CD4-positive, alpha-beta T cell treated with Interleukin-15 for 1 hour (primary cell): ENCODE measurements at places on chromosomes 7 and 10.

DNA sequence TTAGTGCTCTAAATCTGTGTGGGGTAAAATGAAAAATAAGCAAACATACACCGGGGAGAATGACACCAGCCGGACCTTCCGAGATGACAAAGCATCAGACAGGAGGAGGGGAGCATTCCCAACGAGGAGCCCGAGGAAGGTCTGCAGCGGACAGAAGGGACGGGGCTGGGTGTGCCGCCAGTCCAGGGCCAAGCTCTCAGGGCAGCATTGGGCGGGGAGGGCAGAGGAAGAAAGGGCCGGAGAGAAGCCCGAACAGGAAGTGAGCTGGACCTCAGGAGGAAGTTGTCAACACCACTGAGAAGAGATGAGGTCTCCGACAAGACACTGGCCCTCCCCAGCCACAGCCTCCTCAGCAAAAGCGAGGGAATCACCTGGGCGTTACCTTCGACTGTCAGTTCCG lies 182.6 kb upstream of the RNF32 start:
- DNase-seq = no peak

GRCh38 chr7:75624134-75624832 lies 114.5 kb downstream of the HIP1 start:
- DNase-seq = peak; percentile 64

GRCh38 chr7:98569691-98570337 lies 47.3 kb upstream of the NPTX2 start:
- no peak for DNase-seq

- DNase-seq = no peak
Observed at GRCh38 chr7:66575398-66575797, 53.3 kb upstream of the KCTD7 start.

GRCh38 chr7:134041477-134041876 lies 85.7 kb upstream of the LRGUK start:
- no peak for DNase-seq

DNA sequence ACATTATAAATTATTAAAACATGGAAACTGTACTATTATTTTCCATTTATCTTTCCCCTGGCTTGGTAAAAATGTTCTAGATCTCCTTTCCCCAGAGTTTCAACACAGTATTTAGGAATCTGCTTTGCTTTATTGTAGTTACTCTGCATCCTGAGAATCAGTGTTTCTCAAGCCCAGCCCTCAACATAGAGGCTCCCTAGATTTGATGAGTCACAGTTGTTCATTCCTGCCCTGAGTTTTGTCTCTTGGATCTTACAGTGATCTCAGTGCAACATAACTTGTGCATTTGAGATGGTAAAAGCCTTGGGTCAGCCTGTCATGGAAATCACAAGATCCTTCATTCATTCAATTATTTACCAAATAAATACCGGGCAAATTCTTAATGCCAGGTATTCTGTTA lies 63.0 kb downstream of the VAX1 start:
- DNase-seq = no peak

DNA sequence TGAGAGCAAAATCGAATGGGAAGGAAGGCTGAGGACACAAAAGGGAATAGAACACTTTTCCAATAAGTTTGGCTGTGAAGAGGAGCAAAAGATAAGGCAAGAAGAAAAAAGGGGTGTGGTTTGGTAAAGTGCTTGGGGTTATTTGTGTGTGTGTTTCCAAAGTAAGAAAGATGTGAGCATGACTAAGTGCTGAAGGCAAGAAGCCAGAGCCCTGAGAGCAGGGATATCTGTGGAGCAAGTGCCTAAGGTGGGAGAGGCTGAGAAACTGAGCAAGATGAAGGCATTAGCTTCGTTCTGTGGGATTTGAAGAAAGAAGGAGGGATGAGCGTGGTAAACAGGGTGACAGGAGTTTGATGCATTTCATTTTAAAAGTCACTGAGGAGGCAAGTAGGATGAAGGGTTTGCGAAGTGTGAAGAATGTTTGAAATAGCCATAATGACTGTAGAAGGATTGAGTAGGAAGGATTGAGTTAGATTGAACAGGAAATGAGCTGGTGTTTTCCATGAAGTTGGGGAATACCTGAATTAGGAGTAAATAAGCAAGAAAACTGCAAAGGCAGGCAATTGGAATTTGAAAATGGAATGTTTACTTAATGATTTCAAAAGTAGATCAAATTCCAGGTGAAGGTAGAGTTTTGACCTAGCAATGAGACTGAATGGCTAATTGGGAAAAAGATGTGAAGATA lies 19.9 kb upstream of the SP4 start:
- DNase-seq = no peak

DNA sequence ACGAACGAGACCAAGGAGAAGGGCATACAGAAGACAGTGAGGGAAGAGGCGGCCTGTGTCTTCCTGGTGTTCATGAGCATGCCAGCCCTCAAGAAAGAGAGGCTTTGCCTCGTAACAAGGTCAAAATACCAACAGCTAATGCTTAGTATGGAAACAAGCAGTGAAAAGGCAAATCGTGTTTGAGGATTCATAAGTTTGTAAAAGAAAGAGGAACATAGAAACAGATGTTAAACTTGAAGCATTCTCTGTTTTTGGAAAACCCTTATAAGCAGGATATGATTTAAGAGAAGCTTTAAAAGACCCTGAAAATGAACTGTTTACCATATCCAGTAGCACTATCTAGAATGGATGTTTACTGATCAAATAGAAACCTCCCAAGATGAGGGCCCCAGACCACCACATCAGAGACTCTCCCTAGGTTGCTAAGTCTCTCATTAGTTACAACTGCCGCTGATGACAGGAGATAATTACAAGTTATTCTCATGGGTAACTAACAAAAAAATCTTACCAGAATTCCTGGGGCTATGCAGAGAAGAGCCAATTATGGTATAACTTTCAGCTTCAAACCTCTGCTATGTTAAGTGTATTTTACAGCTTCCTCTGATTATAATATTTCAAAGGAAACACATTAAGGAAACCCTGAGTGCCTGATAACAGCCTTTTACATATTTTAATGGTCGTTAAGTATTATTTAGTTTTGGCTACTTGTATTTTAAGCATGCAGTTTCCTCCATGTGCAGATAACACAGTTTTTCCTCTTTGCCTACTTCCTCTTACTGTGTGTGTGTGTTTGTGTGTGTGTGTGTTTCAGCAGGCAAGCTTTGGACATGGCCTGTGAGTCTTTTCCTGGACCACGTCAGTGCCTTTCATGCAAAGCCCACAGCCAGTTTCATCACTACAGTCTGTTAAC lies 17.9 kb downstream of the JCAD start:
- no peak for DNase-seq

DNA sequence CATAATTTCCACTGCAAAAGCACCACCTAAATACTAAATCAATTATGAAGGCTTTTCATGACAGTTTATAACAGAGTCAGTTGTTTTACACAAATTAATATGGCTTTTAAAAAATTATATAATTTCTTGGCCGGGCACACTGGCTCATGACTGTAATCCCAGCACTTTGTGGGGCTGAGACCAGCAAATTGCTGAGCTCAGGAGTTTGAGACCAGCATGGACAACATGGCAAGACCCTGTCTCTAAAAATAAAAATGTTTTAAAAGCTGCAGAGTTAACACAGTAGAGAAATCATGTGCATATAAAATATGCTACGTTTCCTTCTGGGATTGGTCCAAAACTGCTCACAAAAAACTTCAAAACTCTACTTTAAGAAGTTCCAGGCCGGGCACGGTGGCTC lies 43.6 kb upstream of the EIF4H start:
- DNase-seq = no peak

- DNase-seq = no peak
Observed at GRCh38 chr7:98278936-98279335, 2.5 kb upstream of the BRI3 start.

DNA sequence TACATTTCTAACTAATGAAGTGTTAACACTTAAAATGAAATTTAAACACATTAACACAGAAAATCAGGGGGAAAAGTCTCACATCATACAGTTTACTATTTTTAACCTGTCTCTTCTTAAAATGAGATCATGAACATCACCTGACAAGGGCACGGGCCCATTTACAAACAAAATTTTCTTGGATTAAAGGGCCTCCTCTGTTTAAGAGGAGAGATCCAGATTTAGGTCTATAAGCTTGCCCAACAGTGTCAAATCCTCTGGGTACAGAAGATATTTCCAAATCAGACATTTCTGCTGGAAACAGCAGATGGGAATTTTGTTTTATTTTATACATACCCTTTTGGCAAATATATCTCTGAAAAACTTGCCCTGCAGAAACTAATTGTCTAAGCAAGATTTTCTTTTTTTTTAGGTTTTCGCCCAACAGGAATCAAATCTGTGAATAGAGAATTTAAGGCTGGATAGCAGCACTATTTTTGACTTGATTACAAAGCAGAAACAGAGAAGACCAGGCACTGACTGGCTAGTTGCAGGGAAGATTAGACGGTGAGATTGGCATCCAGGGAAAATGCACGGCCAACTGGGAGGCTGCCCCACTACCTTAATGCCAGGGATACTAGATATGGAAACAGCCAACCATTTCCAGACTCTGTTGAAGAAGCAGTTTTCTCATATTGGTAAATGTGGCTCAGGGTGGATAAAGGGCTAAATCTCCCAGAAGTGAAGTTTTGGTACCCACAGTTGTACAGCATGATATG lies 173.4 kb downstream of the LRRN3 start:
- DNase-seq = no peak

DNA sequence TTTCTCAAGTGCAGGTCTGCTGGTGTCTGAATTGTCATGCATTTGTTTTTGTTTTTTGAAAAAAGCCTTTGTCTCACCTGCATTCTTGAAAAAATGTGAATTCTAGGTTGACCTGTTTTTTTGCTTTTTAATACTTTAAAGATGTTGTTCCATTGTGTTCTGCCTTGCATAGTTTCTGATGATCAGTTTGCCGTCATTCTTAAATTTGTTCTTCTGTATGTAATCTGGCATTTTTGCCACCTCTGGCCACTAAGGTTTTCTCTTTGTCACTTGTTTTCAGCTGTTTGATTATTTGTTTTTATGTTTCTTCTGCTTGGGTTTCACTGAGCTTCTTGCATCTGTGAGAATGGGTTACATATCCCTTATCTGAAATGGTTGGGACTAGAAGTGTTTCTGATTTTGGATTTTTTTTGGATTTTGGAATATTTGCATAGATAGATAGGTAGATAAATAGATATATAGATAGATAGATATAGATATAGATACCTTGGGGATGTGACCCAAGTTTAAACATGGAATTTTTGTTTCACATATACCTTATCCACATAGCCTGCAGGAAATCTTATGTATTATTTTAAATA lies 16.5 kb downstream of the MGMT start:
- DNase-seq = no peak

GRCh38 chr7:18109762-18110161 lies 82.1 kb upstream of the PRPS1L1 start:
- no peak for DNase-seq

DNA sequence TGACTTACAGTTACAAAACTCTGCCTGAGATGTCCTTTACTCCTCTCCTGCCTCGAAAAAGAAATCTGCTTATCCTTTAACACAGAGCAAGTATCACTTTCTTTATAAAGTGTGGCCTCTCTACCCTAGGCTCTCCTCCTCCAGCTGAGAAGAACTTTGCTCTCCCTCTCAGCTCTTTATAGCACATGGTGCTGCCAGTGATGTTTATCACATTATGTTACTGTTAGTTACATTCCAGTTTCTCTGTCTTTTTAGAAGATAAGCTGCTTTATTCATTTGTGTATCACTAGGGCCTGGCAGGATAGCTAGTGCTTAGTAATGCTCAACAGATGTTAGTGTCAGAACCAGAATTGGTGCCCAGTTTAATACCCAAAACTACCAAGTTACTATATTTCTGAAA lies 41.1 kb upstream of the TMEM229A start:
- no peak for DNase-seq

- DNase-seq = no peak
Observed at GRCh38 chr10:89785095-89785494, 83.7 kb downstream of the KIF20B start.

- DNase-seq = no peak
Observed at GRCh38 chr7:16589881-16590280, 55.7 kb downstream of the ANKMY2 start.

- DNase-seq = no peak
Observed at GRCh38 chr7:111240371-111240770, 149.4 kb downstream of the LRRN3 start.

- DNase-seq = no peak
Observed at GRCh38 chr7:56578612-56579011, 462.4 kb upstream of the NUPR2 start.

- no peak for DNase-seq
Observed at GRCh38 chr7:132492823-132493445, 83.3 kb downstream of the PLXNA4 start.

GRCh38 chr10:46528171-46528671 lies 28.2 kb downstream of the GPRIN2 start:
- peak; percentile 10 for DNase-seq

GRCh38 chr7:90690159-90690858 lies 94.2 kb downstream of the CDK14 start:
- no peak for DNase-seq
